ENCODE measurements at places on chromosomes 5 and 9.

GRCh38 chr9:34928921-34929320 is 29.2 kb upstream of the PHF24 start:
- no peak for DNase-seq

DNA sequence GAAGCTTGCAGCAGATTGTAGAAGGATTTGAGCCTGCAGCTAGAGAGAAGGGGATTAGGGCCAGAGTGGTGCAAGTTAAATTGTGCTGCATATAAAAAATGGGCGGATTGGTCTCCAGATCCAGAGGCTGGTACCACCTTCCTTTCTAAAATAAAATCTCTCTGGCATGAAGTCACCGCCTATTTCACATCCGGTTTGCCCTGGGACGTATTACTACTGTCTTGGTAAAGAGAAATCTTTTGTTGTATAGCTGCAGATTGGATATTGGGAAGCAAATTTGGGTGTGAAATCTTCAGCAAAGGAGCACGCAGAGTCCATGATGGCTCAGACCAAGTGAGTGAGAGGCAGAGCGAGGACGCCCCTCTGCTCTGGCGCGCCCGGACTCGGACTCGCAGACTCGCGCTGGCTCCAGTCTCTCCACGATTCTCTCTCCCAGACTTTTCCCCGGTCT is at the start of gene GABRA1:
Gene GABRA1, plus strand, starts transcription at position 180 of the 451 bp plus-strand sequence. CDS start 2,691 bp downstream, outside the sequence.
- peak; percentile 83 for DNase-seq

GRCh38 chr5:113060408-113061025 is 83.9 kb downstream of the DCP2 start:
- DNase-seq, result no peak

GRCh38 chr9:130786526-130786925 is 48.5 kb upstream of the ABL1 start:
- DNase-seq, result no peak

DNA sequence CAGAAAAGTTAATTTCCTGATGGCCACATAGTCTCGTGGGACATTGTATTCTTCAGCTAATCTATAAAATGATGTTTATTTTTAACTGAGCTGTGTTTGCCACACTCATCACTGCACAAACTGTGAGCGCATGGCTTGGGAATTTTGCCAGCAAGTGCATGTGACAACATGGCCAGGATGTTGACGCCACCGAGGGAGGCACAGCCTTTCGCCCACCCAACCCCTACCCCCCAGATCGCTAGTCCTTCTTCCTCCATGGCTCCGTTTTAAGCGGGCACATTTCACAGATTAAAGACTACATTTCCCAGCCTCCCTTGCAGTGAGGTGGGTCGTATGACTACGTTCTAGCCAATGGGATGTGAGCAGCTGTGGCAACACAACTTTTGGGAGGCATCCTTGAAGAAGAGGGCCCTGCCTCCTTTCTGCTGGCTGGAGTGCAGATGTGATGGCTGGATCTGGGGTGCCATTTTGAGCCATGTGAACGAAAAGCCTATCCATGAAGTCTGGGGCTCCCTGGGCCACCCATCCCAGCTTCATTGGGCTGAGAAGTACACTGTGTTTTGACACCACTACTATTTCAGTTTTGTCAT is 7.9 kb downstream of the NRARP start:
- peak; percentile 23 for DNase-seq

All from G401 (cell line).